ENCODE measurements at places on chromosomes 5 and 9. TPM values are rescaled to one million over a fixed set of nuclear protein-coding genes. Genes with fewer than 3 reads are reported as not detected.

GRCh38 chr9:33166231-33167083 lies 679 bp downstream of the B4GALT1 start:
- DNase-seq, result peak; percentile 26

DNA sequence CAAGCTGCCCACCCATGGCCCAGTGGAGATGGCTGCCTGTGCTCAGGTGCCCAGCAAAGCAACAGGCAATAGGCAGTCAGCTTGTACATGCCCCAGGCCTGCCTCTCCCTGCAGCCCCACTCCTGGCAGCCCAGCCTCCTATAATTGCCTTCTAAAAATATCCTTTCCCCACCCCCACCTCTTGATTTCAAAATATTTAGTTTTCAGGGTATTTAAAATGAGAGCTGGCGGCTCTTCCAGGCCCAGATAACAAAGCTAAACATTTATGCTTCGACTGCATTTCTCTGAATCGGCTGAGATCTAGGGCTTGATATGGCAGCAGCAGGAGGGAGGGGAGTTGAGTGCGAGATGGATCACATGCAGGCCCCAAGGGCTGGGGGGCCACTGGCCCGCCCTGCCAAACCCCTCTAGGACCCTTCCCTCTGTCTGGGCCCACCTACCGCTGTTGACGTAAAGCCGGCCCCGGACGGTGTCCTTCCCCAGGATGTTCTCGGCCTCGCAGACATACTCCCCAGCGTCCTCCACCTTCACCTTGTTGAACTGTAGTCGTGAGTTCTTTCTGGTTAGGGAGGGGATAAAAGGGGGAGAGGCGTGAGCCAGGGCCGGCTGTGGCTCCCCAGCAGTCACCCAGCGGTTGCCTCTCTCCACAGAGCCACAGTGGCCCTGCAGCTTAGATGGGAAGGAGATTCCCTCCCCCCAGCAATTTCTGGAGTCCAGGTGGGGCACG lies 85.0 kb downstream of the PSD2 start:
- no peak for DNase-seq

Gene SARDH
- 7.7 TPM for total RNA-seq

GRCh38 chr5:57653636-57654290 lies 171.2 kb upstream of the ACTBL2 start:
- no peak for DNase-seq

Gene TEK
- total RNA-seq, result not detected

Gene CKMT2
- not detected for total RNA-seq

Gene KCNN2
- total RNA-seq, result not detected

GRCh38 chr9:90002397-90003271 lies 397.8 kb downstream of the GADD45G start:
- DNase-seq, result no peak

Gene QRFP
- total RNA-seq, result not detected

Gene MARCHF3
- 11.8 TPM for total RNA-seq

Gene SPINK1
- not detected for total RNA-seq

Measured in activated naive CD4-positive, alpha-beta T cell treated with anti-CD3 and anti-CD28 coated beads for 36 hours (primary cell).